ENCODE measurements at places on chromosomes 7 and 10. TPM values are rescaled to one million over a fixed set of nuclear protein-coding genes. Genes with fewer than 3 reads are reported as not detected.
A peak's percentile ranks its signal among the peaks of the same experiment; 100 is the strongest.

- no peak overlapping the region for H3K4me3 ChIP-seq
- H3K27me3 ChIP-seq, result no peaks in the 10 kb centered on the region
- no peak for DNase-seq
- no peak overlapping the region for H3K27ac ChIP-seq
Observed at GRCh38 chr10:70803775-70804420, 11.8 kb upstream of the SGPL1 start.

Gene MRLN
- total RNA-seq, result not detected

Gene PRSS1
- total RNA-seq, result not detected

- no peaks in the 10 kb centered on the region for H3K27me3 ChIP-seq
- H3K4me3 ChIP-seq, result no peak overlapping the region
- H3K27ac ChIP-seq, result no peak overlapping the region
- H3K4me1 ChIP-seq, result peaks cover 26% of the 10 kb centered on the region
- DNase-seq, result peak; percentile 47
Observed at GRCh38 chr10:129531969-129532660, 65.1 kb downstream of the MGMT start.

DNA sequence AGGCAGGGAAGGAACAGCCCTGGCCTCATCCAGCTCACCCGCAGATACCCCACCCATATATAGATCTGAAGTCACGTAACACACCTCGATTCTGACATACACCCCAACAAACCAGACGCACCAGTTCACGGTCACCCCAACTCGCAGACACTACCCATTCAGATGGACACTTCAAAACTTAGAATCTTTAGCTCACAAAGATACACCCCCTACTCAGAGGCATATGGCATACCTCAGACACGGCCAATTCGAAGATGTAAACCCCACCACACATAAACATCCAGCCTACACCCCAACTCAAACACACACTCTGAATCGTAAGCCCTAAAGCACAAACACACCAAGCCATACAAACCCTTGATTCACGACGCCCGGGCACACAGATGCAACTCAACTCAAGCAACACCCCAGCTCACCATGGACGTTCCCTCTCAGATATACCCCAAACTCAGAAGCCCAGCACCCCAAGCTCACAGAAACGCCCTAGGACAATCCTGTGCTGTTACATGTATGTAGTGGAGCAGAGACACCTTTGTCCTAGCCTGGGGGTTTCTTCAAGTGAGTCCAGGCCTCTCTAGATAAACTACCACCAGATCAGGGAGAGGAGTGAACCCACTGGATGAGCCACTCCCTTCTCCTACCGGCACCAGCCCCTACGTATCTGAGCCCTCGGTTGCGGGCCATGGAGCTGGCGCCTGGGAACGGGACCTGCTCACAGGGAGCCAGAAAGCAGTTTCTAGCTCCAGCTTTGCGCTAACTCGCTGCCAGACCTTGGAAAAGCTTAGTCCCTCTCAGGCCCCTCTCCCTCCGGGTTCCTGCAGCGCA lies 8.8 kb downstream of the PSD start:
- H3K4me3 ChIP-seq, result peak overlapping the region; percentile 50
- no peaks in the 10 kb centered on the region for H3K36me3 ChIP-seq
- H3K27me3 ChIP-seq, result peaks cover 43% of the 10 kb centered on the region
- DNase-seq, result no peak
- no peak overlapping the region for H3K27ac ChIP-seq

Gene DKK1
- 0.42 TPM for total RNA-seq

DNA sequence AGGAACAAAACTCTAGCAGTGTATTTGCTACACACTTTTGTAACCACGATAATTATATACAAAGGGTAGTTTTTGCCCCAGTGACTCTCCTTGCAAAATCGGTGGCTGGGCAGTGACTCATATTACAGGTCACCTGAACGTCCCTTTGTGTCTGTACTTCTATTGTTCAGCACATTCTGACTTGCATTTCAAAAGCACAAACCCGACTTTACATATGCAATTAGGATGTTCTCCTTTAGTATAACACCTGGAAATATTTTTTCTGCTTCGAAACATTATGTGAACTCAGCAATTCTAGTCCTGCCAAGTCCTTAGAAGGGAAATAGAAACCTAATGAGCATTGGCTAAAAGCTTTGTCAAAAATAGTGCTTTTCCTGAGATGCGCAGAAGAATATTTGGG lies 6.0 kb downstream of the PRR15 start:
- H3K4me3 ChIP-seq, result no peak overlapping the region
- H3K4me1 ChIP-seq, result peaks cover 12% of the 10 kb centered on the region
- peaks cover 37% of the 10 kb centered on the region for H3K27me3 ChIP-seq
- DNase-seq, result no peak
- H3K36me3 ChIP-seq, result no peaks in the 10 kb centered on the region
- no peak overlapping the region for H3K27ac ChIP-seq

GRCh38 chr10:84008878-84009277 lies 130.4 kb upstream of the GHITM start:
- no peak for DNase-seq
- H3K4me1 ChIP-seq, result no peaks in the 10 kb centered on the region
- no peak overlapping the region for H3K27ac ChIP-seq
- H3K36me3 ChIP-seq, result no peaks in the 10 kb centered on the region

GRCh38 chr7:139709485-139709884 lies 68.3 kb downstream of the HIPK2 start:
- H3K36me3 ChIP-seq, result no peaks in the 10 kb centered on the region
- DNase-seq, result no peak
- no peak overlapping the region for H3K27ac ChIP-seq
- H3K4me3 ChIP-seq, result no peak overlapping the region
- no peaks in the 10 kb centered on the region for H3K27me3 ChIP-seq
- peaks cover 60% of the 10 kb centered on the region for H3K4me1 ChIP-seq

DNA sequence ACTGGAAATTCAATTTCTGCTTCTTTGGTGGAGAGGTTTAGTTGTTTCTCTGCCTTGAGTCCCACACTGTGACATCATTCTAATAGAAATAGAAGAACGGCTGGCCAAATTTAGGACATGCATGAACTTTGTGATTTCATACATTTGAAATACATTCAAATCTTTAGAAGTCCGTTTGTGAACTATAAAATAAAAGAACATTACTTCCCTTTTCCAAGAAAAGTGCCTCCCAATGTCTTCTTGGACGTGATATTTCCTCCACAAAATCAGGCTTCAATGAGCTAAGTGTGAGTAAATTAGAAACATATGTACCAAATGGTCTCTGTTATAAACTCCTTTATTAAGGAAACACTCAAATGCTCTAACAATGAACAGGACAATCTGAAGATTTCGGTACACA lies 314.5 kb upstream of the AKR1E2 start:
- DNase-seq, result no peak
- H3K4me1 ChIP-seq, result peaks cover 35% of the 10 kb centered on the region
- no peak overlapping the region for H3K4me3 ChIP-seq
- H3K27me3 ChIP-seq, result no peaks in the 10 kb centered on the region

Gene MALRD1
- total RNA-seq, result 0.19 TPM

Gene RBM20
- total RNA-seq, result 96.9 TPM

Gene CNTNAP2
- total RNA-seq, result not detected

DNA sequence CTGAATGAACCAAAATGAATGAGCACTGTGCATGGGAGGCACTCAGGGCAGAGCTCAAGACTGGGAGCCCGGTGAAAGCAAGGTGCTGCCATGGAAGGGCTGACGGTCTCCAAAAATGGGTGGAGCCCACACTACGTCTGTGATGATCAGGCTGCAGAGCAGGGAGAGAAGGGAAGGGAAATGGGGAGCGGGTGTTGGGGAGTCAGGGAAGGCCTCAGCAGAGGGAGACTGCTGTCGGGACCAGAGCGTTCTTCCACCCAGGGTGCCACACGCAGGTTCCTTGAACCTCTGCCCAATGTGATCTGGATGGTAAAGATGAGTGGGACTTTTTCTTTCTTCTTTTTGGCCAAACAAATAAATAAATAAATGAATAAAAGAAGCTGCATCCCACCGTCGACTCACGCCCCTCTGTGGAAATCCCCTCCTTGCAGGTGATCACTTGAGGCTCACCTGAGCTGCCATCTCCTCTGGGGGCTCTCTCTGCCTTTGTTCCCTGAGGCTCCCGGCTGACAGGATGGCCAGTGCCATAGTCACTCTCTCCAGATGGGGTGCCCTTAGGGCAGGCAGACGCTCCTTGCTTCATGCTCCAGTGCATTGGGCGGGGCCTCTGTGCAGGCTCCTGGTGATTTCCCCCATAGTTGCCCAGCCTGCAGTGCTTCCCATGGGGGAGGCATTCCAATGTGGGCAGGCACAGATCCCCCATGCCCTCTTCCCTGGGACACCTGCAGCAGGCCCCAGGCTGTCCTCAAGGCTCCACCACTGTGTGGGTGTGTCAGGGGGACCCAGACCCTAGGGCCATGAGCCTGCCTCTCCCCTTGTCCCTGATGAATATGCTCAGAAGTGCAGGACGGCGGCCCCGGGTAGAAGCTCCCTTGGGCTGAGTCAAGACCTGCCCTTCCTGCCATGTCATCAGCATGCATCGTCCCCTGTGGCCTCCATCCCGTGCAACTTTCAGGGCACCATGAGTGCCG lies 131.8 kb downstream of the PTPN20 start:
- no peaks in the 10 kb centered on the region for H3K36me3 ChIP-seq
- DNase-seq, result no peak
- H3K4me1 ChIP-seq, result peaks cover 4% of the 10 kb centered on the region
- H3K4me3 ChIP-seq, result no peak overlapping the region
- H3K27me3 ChIP-seq, result no peaks in the 10 kb centered on the region
- no peak overlapping the region for H3K27ac ChIP-seq

Gene NKX2-3
- total RNA-seq, result not detected

Gene GET4
- total RNA-seq, result 16.3 TPM

Gene FAM20C
- 29.7 TPM for total RNA-seq

DNA sequence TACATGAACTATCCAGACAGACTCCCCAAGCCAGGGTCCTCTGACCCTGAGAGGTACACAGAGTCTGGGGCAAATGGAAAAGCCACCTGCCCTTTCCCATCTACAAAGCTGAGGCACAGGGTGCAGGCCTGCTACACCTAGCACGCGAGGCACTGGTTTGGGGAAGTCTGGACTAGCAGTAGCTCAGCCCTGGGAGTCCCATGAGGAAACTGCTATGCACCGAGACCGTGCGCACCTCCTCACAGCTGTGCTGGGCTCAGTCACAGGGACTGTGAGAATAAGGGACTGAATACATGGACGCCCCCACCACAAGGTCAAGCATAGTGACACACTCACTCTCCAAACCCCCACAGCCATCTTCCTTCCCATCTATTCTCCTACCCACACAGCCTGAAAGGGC lies 8.2 kb downstream of the MAT1A start:
- DNase-seq, result no peak
- H3K36me3 ChIP-seq, result no peaks in the 10 kb centered on the region
- no peak overlapping the region for H3K27ac ChIP-seq
- no peak overlapping the region for H3K4me3 ChIP-seq
- H3K4me1 ChIP-seq, result no peaks in the 10 kb centered on the region

DNA sequence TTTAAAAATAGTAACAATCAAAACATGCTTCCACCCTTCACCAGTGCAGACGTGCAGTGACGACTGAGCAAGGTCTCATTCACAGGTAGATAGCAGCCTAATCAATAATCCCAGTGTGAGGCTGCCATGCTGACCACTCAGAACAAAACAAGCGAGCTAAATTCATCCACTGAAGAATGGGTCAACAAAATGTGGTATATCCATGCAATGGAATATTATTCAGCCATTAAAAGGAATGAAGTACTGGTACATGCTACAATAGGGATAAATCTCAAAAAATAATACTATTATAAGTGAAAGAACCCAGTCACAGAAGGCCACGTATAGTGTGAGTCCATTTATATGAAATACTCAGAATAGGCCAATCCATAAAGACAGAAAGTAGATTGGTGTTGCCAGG lies 74.0 kb downstream of the PTPRE start:
- no peak overlapping the region for H3K4me3 ChIP-seq
- H3K4me1 ChIP-seq, result peaks cover 47% of the 10 kb centered on the region
- DNase-seq, result no peak
- no peaks in the 10 kb centered on the region for H3K27me3 ChIP-seq

GRCh38 chr10:48197236-48197899 lies 77.1 kb downstream of the FRMPD2 start:
- no peaks in the 10 kb centered on the region for H3K36me3 ChIP-seq
- H3K27me3 ChIP-seq, result no peaks in the 10 kb centered on the region
- no peak overlapping the region for H3K27ac ChIP-seq

GRCh38 chr10:121914661-121915060 lies 13.2 kb downstream of the ATE1 start:
- H3K4me1 ChIP-seq, result peaks cover 10% of the 10 kb centered on the region
- DNase-seq, result no peak
- H3K27me3 ChIP-seq, result no peaks in the 10 kb centered on the region
- no peak overlapping the region for H3K4me3 ChIP-seq
- H3K36me3 ChIP-seq, result peaks cover 53% of the 10 kb centered on the region
- H3K27ac ChIP-seq, result peak overlapping the region; percentile 27

- H3K4me1 ChIP-seq, result no peaks in the 10 kb centered on the region
- H3K36me3 ChIP-seq, result peaks cover 30% of the 10 kb centered on the region
- no peak overlapping the region for H3K4me3 ChIP-seq
- H3K27ac ChIP-seq, result no peak overlapping the region
- no peaks in the 10 kb centered on the region for H3K27me3 ChIP-seq
- DNase-seq, result no peak
Observed at GRCh38 chr7:5234852-5235831, 45.1 kb downstream of the WIPI2 start.

GRCh38 chr7:110808361-110808760 lies 282.6 kb upstream of the LRRN3 start:
- H3K4me3 ChIP-seq, result no peak overlapping the region
- H3K27ac ChIP-seq, result no peak overlapping the region
- no peaks in the 10 kb centered on the region for H3K27me3 ChIP-seq
- DNase-seq, result no peak

DNA sequence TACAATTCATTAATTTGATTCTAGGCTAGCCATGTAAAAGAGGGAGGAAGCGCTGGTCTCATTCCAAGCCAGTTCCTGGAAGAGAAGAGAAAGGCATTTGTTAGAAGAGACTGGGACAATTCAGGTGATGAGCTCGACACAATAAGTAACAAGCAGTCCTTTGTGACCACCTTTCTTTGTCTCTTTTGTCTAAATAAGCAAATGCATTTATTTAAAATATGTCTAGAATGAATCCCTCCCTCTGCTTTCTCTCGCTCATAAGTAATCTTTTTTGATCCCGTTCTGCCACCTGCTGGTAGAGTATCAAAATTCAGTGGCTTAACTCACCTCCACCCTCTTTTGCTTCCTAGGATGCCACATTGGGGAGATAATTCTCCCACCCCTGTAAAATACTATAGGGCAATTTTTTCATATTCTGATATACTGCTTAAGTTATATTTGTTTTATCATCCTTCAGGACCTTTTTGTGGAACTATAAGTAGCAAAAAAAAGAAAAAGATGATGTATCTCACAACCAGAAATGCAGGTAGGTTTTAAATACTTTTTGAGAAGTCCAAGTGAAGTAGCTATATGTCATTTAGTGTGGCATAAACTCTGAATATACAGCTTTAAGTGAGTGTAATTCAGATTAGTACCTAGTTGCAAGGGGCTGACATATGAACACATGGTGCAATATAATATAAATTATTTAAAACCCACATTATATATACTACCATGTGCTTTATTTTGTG lies 91.5 kb downstream of the GSDME start:
- no peaks in the 10 kb centered on the region for H3K27me3 ChIP-seq
- no peaks in the 10 kb centered on the region for H3K36me3 ChIP-seq
- DNase-seq, result no peak
- H3K4me3 ChIP-seq, result no peak overlapping the region
- no peak overlapping the region for H3K27ac ChIP-seq
- H3K4me1 ChIP-seq, result peaks cover 15% of the 10 kb centered on the region

Gene DPYSL4
- 26.7 TPM for total RNA-seq

GRCh38 chr10:8048281-8049008 lies 6.0 kb upstream of the GATA3 start:
- H3K27ac ChIP-seq, result no peak overlapping the region
- no peaks in the 10 kb centered on the region for H3K36me3 ChIP-seq
- H3K27me3 ChIP-seq, result peaks cover 100% of the 10 kb centered on the region
- no peak overlapping the region for H3K4me3 ChIP-seq
- H3K4me1 ChIP-seq, result peaks cover 25% of the 10 kb centered on the region

Measured in heart left ventricle (tissue), 16 donors.